Smooth muscle cell of the brain vasculature (primary cell): ENCODE measurements at places on chromosomes 4 and X.

DNA sequence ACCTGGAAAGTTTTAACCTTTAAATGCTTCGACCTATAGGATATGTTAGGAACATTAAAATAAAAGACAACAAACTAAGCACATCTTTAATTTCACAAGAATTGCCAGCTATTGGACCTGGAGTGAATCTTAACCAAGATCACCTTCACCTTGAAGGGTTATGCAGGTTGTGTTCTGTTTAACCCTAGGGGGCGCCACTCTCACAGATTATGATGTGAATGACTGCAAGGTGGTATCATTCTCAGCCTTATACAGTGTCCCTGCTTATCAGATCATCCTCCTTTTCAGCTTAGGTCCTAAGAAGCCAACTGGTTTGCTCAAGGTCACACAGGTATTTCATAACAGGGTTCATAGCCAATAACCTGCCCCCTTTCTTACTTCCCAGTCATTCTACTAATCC is 23.5 kb downstream of the INTS6L start:
- DNase-seq: no peak

DNA sequence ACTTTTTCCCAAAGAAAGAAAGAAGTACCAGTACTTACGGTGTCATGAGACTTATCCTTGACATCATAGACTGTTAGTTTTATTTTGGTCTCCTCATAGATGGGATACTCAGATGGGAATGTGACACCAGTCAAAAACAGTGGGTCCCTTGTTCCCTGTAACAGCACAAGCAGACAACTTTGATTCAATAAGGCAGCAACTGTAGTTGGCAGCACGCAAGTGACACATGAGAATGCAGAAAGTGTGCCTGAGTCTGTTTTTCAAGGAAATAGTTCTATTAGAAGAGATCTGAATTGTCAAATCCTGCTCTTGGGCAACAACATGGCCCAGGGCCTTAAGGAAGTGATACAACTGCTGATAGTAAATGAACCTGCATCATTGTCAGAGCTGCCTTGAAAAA is 443.2 kb downstream of the INPP4B start:
- DNase-seq: no peak

- DNase-seq: no peak
Measured at GRCh38 chr4:8201321-8201781, 2.3 kb downstream of the SH3TC1 start.

DNA sequence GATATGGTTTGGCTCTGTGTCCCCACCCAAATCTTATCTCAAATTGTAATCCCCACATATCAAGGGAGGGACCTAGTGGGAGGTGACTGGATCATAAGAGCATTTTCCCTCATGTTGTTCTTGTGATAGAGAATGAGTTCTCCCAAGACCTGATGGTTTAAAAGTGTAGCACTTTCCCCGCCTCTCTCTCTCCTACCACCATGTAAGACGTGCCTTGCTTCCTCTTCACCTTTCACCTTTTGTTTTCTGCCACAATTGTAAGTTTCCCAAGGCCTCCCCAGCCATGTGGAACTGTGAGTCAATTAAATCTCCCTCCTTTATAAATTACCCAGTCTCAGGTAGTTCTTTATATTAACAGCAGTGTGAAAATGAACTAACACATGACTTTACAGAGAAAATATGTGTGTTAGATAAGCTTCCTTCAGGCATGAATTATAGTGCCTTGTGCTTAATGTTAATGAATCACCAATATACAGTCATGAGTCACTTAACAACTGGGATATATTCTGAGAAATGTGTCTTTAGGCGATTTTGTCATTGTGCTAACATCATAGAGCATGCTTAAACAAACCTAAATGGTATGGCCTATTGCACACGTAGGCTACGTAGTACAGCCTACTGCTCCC is 37.9 kb downstream of the PDGFC start:
- no peak for DNase-seq

DNA sequence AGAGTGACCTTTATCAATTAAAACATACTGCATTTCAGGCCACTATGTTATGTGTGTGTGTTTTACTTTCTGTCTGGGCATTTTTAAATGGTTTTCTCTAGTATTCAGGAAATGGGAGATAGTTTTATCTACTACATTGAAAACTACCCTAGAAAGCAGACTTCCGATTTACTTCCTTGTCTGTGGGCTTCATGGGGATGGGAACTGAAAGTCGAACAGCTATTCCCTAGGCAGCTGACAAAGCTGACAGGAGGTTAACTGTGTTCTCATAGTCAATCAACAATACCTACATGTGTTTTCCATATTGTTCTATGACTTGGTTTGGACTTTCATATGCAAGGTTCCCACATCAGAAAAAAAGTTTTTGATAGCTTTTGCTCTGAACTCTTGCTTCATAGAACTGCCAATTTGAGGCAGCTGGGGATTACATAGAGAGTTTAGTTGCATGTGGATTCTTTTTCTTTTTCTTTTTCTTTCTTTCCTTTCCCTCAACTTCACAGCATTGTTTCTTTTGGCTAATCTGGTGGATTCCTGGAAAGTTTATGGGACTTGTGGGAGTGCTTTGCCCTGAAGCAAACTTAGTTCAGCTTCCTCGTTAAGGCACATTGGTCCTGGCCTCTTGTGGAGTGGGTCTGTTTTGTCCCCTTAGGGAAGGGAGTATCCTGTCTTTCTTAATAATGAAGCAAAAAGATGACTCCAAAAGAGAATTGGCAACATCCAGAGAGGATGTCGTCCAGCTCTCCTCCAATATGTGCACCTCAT is 327.1 kb upstream of the GIMD1 start:
- DNase-seq: no peak

DNA sequence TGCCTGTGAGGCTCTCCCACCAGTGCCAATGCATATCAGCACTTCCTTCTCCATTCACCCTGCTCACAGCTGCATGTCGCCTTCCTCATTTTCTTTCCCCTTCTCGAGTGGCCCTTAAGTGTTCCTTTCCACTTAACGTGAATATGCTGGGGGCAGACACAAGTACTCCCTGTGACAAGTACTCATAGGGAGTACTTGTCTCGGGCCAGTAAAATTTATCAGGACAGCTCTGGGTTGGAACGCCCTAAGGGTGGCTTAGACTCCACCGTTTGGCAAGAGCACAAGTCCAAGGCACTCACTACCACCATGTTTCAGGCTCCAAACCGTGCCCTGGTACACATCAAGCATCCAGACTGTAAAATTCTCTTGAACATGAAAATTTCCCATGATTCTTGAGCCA is 3.9 kb upstream of the LDOC1 start:
- no peak for DNase-seq

DNA sequence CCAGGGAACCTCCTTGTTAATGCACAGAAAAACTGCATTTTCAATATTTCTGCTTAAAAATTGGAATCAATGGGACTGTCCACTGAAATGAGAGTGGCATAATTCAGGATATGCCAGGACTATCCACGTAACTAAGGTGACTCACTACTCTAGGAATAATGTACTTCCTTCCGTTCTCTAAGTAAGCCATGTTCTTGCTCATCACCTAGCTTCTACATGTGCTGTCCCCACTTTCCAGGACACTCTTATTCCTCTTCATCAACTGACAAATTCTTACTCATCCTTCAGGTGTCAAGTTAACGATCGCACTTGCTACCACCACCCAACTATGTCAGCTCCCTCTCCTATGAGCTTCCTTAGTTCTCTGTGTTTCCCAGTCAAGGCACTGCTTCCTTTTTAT is 342.8 kb upstream of the F9 start:
- DNase-seq: no peak

DNA sequence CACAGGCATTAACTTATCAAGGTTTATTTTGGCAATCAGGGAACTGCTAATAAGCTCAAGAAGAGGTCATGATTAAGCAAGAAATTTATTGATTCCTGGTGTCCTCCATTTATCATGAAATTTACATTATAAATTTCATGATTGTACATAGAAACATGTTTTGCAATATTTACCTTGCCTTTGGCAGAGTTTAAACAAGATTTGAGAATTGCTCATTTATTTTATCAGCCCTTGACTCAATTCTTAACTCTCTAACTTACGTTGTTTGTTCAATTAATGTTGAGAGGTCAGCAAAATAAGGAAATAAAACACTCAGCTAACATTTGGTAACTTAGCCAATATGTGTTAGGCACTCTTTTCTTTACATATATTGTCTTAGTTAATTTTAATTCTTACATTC is 286.6 kb downstream of the SLC7A11 start:
- DNase-seq: no peak

DNA sequence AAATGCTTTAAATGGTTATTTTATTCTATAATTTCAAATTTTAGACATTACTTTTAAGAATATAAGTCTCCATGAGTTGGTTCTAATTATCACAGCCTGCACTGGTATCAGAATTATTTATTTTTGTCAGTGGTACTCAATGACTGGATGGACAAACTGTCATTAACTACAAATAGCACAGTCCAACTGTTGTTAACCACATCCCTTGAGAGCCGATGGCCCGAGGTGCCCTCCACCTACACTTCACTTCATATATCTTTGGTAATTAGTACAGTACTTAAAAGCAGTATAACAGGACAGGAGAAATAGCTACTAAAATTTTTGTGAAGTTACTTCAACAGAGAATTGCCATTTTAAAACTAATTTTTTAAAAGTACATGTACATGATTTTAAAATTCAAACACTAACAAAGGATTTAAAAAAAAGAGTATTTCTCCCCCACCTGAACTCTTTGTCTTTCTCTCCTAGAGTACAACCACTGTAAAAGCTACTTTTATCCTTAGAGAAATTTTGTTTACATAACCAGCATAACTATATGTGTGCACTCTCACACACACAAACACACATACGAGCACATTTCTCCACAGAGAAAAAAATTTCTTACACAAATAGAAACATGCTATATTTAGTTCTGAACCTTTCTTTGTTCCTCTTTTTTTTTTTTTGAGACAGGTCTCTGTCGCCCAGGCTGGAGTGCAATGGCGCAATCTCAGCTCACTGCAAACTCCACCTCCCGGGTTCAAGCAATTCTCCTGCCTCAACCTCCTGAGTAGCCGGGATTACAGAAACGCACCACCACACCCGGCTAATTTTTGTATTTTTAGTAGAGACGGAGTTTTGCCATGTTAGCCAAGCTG is 6.5 kb downstream of the TIFA start:
- DNase-seq: no peak

- no peak for DNase-seq
Measured at GRCh38 chr4:27198246-27198645, 337.6 kb downstream of the STIM2 start.

GRCh38 chr4:22607382-22607781 is 85.4 kb upstream of the GBA3 start:
- DNase-seq: no peak

- no peak for DNase-seq
Measured at GRCh38 chrX:63784902-63785707, at the start of gene ARHGEF9. Gene ARHGEF9, minus strand, starts transcription at chrX:63785214. Its CDS starts 69 bp downstream, at chrX:63785145.

DNA sequence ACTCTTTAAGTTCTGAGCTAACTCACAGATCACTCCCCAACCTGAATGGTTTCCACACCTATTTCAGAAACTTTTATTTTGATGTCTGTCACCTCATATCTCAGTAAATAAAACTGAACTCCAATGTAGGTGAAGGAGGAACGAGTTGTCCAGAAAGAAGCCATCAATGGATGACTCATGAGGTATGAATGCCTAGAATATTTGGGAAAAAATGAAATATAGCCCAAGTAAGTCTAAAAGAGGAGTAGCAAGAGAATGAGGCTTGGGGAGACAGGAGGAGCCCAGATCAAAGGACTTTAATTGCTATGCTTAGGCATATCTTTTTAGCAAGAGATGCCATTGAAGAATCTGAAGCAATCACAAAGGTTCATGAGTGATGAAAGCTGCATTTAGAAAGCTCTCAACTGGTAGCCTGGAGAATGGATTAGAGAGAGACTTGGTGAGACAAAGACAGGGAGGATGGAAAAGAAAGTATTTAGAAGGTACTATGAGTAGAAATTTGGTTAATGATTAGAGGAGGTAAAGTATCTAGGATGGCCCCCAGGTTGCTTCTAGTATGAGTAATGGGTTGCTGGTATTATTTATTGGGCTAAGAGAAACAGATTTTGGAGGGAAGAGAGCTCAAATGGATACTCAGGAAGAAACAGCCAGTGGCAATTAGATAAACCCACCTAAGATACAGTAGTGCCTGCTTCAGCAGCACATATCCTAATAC is 39.4 kb downstream of the NOCT start:
- no peak for DNase-seq

DNA sequence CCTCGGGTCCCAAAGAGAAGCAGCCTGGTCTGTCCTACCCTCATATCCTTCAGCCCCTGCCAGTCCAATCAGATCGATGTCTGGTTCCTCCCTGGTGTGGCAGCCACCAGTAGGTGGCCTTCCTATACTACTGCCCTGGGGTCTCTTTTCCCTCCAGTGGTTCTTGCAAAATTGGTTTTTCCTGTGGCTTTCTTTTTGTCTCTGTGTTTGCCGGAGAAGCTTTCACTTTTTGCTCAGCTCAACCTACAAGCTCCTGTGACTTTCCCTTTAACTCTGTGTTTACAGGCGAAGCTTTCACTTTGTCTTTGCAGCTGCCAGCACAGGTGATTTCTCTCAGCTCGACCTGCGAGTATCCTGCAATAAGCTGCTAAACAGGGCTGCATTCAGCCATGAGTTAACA is 46.8 kb downstream of the UGT2A3 start:
- no peak for DNase-seq

DNA sequence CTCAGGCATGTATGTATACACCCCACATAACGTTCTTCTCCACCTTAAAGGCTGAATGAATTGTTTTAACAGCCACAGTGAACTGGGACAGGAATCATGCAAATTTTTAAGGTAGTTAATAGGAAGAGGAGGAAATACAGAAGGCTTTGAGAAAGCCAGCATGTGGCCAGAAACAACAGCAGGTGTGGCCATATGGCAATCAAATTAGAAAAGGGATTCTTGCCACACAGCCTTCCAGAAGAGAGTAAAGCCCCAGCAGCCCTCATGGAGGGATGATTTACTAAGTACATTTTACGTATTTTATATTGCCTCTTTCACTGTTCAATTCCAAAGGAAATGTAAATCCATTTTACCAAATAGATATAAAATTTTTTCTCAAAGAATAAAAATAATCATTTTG is 792.2 kb downstream of the ADGRL3 start:
- DNase-seq: no peak

- DNase-seq: no peak
Measured at GRCh38 chr4:8675383-8675782, 82.8 kb downstream of the CPZ start.

DNA sequence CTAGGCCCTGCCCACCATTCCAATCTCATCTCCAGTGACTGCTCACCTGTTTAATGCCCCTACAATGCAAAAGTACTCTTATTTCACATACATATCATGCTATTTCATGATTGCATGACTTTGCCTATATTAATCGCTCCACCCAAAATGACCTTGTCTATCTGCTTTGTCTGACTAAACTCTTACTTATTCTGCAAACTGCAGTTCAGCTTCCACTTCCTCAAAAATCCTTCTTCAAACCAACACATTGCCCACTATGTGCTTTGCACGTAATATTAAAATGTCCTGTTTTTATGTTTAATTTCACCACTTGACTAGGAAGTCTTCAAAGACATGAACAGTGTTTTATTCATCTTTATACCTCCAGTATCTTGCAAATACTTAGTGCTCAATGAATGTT is 229.6 kb downstream of the OPHN1 start:
- DNase-seq: no peak
